Pons (tissue), 1 donor: ENCODE measurements at places on chromosomes 6 and 20.

DNA sequence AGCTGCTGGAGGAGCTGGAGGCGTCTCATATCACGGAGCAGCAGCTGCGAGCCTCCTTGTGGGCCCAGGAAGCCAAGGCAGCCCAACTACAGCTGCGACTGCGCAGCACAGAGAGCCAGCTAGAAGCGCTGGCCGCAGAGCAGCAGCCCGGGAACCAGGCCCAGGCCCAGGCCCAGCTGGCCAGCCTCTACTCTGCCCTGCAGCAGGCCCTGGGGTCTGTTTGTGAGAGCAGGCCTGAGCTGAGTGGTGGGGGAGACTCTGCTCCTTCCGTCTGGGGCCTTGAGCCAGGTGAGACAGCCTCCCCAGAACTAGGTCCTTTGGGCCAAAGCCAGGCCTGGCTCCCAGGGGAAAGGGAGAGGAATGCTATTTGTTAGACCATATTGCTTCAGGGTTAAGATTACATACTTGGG is 31.7 kb downstream of the C20orf173 start:
- DNase-seq = peak; percentile 62

DNA sequence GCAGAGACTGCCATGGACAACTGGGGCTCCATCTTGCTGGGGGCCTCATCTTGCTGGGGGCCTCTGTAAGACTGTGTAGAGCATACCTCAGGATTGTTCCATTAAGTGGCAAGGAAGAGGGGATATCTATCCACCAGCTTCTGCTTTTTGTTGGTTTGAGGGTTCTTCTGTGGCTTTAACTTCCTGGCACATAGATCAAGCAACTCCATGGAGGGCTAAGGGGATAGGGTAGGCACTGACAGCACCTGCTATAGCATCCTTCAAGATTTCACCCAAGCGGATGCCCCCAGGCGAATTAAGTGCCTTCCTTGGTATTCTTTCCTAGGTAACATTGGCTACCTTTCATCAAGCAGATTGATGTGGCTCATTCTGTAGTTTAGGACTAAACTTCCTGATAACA is 3.8 kb upstream of the LRRN4 start:
- DNase-seq = no peak

GRCh38 chr6:64502801-64503200 is 867.2 kb downstream of the PHF3 start:
- DNase-seq = no peak

DNA sequence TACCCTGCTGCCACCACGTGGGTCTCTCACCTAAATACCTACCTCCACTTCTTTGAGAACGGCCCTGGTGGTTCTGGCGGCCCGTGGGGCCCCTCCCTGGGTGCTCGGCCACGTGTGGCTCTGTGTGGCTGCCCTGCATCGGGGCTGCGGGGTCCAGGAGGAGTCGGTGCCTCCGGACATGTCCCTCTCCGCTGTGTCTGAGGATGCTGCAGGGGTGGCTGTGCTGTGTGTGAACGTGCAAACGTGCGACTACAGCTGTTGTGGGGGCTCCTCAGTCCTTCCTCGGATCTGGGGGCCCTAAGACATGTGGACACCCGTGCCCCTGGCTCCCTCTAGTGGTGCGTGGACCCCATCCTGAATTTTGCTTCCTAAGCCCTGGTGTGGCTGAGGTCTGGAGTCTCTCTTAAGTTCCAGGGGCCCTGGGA is 691.8 kb downstream of the QKI start:
- DNase-seq = no peak

- DNase-seq = no peak
Measured at GRCh38 chr6:84074988-84075781, 41.6 kb downstream of the MRAP2 start.

DNA sequence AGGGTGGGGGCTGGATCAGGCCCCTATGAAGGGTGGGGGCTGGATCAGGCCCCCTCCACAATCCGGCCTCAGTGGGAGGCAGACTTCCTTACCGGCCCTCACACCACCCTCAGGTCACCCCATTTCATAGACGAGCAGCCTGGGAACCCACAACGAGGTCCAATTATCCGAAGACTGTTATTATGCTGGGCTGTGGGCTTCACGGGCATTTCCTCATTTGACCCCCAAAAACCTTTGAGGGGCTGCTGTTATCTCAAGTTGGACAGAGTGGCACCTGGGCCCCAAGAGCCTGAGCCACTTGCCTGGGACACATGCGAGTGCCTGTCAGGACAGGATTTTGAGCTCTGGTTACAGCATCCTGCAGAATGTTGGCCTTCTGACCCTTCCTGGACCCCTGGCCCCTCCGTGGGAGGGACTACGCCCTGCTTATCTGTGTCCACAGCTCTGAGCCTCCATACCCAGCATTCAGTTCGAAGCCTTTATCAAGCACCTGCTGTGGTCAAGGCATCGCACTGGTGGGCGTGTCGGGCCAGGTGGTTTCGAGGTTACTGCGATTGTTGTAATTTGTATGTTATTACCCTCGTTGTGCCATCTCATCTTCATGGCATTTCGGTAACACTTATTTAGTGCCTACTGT is 34.5 kb upstream of the PCMTD2 start:
- DNase-seq = no peak

DNA sequence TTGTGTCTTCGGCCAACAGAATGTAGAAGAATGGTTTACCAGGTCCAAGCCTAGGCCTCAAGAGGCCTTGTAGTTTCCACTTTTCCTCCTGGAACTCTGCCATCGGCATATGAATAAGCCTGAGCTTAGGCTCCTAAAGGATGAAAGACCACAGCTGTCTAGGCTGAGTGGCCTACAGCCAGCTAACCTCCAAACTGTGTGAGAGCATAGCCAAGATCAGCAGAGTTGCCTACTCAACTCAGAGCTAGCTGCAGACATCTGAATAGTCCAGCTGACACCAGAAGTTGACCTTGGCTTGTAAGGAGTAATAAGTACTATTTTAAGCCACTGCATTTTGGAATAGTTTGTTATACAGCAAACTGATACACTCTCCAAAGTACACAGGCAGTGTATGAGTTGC is 52.6 kb upstream of the SMIM29 start:
- no peak for DNase-seq

- no peak for DNase-seq
Measured at GRCh38 chr6:16069671-16070070, 59.2 kb upstream of the MYLIP start.

- no peak for DNase-seq
Measured at GRCh38 chr6:47710295-47710694, 11.9 kb downstream of the ADGRF4 start.

GRCh38 chr20:46210672-46211330 is 92.7 kb downstream of the CD40 start:
- DNase-seq = no peak

DNA sequence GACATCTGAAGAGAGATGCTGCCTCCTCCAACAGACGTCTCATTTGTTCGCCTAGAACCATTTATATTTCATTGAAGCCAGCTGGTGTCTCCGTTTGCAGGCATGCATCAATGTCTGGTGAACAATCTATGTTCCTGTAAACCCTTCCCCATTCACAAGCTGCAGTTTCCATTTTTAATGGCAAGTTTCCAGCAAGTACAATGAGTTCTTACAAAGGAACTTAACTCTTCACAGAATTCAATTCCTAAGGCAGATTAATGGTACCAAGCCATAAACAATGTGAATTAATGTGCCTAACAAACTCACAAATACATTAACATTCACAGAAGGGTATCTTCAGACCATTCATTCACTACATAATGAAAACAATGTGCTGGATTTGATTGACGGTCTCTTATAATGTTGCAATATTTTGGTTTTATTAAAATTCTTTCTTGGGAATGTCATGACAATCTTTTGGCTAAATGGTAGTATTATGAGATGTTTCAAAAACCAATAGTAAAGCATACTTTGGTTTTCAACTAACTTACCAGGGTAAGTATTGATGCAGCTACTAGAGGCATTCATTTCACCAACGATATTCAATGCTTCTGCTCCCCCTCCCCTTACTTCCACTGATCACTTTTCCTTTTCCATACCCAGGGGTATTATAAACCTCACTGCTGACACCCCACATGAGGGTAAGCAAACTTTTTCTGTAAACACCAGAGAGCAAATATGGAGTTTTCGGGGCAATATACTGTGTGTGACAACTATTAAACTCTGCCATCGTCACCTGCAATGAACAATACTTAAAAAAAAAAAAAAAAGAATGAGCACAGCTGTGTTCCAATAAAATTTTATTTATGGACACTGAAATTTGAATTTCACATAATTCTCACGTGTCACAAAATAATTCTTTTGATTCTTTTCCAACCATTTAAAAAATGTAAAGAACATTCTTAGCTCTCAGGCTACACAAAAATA is 4.2 kb downstream of the AKIRIN2 start:
- DNase-seq = peak; percentile 94

DNA sequence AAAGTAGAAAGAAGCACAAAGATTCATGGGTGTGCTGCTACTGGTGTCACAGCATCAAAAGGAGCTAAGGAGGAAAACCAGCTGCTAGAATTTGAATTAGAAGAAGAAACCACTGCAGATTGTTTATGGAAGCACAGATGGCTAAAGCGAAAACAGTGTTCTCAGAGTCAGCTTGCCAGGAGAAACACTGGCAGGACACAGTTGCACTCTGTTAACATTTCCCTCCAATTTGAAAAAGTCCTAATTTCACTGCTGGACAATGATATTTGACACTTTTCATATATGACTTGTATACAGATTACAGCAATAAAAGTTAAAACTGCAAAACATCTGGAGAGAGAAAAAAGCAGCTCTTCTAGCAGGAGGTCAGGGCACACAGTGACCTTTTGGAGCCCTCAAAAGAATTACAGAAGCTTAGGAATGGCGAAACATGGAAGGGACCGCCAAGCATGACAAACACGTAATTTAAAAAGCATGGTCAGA is 314.5 kb downstream of the COL12A1 start:
- DNase-seq = no peak

- no peak for DNase-seq
Measured at GRCh38 chr20:41047975-41048305, 19.3 kb downstream of the TOP1 start.

- no peak for DNase-seq
Measured at GRCh38 chr6:133610227-133610840, 278.6 kb upstream of the TCF21 start.

DNA sequence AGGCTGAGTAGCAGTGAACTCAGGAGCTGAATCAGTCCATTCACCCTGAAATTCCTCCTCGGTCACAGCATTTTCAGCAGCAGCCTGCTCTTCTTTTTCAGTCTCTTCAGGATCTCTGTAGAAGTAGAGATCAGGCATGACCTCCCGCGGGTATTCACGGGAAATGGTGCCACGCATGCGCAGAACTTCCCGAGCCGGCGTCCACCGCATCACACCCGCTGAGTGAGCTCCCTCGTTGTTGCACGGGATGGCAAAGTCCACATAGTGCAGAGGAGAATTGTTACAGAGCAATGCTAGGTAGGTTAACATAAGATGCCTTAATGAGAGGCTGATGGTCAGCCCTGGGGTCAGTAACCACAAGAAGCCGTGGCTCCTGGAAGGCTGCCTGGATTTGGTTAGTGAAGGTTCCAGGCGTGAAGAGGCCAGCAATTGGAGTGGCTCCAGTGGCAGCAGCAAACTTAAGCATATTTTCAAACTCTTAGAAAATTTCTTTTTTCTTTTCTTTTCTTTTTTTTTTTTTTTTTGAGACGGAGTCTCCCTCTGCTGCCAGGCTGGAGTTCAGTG is 113.5 kb upstream of the HDAC2 start:
- DNase-seq = no peak

GRCh38 chr6:27494103-27494502 is 21.2 kb upstream of the ZNF184 start:
- no peak for DNase-seq

GRCh38 chr6:29487131-29487530 is 625 bp downstream of the MAS1L start:
- no peak for DNase-seq

- DNase-seq = no peak
Measured at GRCh38 chr20:32440069-32440757, 82.1 kb downstream of the ASXL1 start.

GRCh38 chr6:96626759-96627364 is 63.9 kb downstream of the FHL5 start:
- DNase-seq = peak; percentile 49

DNA sequence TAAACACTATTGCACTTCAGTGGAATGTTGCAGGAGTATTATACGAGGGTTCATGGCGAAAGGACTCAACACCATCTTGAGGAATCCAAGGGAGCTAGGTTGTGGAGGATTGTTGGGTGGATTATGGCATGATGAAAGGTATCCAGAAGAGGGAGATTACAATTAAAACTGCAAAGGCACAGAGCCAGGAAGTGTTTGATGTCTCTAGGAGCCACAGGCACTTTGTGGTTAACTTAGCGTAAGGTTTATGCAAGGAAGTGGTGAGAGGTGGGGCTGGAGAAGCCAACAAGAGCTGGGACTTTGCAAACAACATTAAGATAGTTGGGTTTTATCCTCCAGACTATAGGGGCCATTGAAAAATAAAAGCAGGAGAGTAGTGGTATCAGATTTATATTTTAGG is 86.6 kb upstream of the TPD52L1 start:
- DNase-seq = no peak

GRCh38 chr6:4128072-4128471 is 7.3 kb downstream of the ECI2 start:
- DNase-seq = no peak

GRCh38 chr6:54802775-54803634 is 43.6 kb upstream of the FAM83B start:
- DNase-seq = peak; percentile 17

DNA sequence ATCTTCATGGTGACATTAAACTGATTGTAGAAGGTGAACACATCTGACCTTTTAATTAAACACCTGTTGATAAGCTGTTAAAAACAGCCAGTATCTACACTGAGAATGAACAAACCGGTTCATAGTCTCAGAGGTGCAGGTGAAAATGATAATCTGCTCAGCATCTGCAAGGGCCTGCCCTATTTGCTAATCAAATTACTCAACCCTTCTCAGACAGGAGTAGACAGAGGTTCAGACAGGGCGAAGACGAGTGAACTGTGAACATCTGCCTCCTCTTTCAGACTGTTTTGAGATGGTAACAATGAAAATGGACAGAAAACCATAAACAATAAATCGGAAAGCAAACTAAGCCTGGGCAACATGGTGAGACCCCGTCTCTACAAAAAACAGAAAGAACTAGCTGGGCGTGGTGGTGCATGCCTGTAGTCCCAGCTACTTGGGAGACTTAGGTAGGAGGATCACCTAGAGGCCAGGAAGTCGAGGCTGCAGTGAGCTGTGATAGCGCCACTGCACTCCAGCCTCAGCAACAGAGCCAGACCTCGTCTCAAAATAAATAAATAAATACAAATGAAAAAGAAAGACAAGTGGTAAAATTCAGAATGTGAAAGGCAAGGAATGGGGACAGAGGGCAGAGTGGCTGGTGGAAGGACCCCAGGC is 55.9 kb downstream of the NINL start:
- no peak for DNase-seq

DNA sequence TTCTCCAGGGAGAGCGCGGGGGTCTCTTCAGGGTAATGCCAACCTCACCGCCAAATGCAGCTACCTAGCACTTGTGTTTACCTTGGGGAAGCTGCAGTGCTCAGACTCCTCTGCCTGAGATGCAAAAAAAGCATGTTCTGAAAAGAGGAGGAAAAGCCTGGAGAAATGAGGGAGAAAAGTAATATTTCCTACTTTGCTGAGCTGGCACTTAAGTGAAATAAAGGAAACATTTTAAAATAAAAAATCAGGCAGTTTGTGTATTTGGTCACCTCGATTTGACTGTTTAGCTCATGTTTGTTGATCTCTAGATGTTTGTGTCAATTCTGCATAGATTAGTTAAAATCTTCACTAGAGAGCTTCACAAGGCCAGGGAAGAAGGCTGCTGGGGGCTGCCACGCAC is 487.2 kb downstream of the QKI start:
- no peak for DNase-seq

GRCh38 chr20:11970243-11970836 is 52.6 kb downstream of the BTBD3 start:
- no peak for DNase-seq

- DNase-seq = peak; percentile 28
Measured at GRCh38 chr6:18536591-18537055, 149.5 kb downstream of the RNF144B start.
